D721Med (cell line): ENCODE measurements at places on chromosomes 6 and 20.

DNA sequence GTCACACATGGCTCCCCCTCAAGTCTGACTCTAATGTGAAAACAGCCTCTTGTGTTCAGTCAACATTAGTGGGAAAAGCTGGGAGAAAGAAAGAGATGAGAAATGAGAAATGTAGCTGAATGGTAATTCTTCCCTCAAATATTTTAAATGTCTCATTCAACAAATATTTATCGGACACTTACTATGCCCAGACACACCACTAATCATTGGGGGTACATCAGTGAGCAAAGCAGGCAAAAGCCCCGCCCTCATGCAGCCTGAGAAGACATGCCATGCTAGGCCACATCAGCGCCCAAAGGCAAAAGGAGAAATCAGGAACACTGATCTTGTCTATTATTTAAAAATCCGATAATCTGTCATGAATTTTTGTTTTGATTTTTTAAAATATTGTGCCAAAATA, 89.9 kb upstream of the ASF1A start:
- no peak for DNase-seq

DNA sequence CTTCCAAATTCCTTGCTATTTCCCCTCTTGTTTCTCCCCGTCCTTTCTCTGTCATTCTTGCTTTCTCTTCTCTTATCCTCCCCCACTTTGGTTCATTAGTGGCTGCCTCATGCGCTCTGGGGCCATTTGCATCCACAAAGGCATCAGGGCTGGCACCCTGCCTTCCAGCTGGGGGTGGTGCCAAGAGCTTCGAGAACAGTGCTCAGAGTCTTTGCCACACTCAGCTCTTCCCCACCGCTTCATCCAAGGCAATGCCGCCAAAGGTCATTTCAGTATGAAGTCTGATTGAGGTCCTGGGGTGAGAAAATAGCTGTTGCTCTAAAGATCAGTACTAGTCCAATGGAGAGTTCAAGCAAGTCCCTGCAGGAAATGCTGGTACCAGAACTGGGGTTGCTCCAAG, 22.7 kb downstream of the OLIG3 start:
- no peak for DNase-seq

GRCh38 chr6:168155821-168156741, 77.1 kb upstream of the FRMD1 start:
- no peak for DNase-seq

DNA sequence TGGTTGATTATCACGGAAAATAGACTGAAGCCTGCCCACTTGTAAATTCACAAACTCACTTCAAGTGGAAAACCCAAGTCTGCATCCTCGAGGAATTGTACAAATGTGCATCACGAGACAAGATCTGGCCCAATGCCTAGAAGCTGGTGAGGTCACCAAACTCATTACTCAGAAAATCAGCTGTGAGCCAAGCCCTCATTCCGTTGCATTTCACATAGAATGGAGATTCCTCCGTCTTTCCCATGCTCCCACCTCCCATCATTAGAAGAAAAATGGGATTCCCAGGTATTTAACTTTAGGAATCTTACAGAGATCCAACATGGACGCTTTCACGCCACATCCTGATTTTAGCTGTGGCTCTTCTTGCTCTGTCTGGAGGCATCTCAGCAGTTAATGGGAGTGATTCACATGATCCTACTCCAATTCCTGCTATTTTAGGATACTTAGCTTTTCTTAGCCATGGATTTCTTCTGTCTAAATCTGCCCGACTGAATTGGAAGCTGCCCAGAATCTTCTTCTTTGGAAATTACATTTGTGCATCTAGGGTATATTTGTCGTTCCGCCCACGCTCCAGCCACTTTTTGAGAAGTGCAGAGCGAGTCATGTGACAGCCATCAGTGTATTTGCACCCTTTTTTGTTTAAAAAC, 68.7 kb upstream of the STMND1 start:
- DNase-seq: no peak

- no peak for DNase-seq
Observed at GRCh38 chr20:12022126-12022525, 104.4 kb downstream of the BTBD3 start.

DNA sequence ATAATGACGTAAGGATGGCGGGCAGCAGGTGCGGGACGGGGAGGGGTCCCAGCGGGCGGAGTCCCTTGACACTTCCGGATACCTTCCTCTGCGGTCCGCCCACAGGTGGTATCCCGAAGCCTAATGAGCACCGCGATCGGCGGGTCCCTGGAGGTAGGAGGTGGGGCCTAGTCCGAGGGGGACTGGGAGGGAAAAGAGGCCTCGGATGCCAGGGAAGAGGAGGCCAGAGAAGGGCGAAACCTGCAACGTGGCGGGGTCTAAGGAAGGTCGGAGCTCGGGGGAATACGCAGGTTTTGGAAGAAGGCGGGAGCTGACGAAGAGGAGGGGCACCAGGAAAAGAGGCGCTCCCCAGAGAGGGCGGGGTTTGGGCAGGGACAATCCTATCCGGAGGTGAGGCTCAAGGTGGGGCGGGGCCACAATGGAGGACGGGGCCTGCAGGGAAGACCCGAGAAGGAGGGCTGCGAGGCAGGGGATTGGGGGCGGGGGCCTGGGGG, 3.7 kb downstream of the PRSS16 start:
- DNase-seq: peak; percentile 73

GRCh38 chr20:1130058-1130694, 11.8 kb downstream of the PSMF1 start:
- no peak for DNase-seq

DNA sequence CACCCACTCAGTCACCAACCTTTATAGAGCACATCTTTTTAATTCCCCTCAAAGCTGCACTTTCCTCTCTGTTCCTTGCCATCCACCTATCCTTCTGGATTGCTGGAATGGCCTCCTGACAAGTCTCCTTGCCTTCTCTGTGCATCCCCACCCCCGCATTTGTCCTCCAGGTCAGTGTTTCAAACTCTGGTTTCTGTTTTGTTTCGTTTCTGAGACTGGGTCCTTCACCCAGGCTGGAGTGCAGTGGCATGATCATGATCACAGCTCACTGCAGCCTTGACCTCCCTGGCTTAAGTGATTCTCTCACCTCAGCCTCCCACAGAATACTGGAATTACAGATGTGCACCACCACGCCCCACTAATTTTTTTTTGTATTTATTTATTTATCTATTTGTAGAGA, 96.2 kb downstream of the PLCB1 start:
- DNase-seq: no peak

GRCh38 chr6:88890394-88890793, 73.0 kb downstream of the RNGTT start:
- no peak for DNase-seq

DNA sequence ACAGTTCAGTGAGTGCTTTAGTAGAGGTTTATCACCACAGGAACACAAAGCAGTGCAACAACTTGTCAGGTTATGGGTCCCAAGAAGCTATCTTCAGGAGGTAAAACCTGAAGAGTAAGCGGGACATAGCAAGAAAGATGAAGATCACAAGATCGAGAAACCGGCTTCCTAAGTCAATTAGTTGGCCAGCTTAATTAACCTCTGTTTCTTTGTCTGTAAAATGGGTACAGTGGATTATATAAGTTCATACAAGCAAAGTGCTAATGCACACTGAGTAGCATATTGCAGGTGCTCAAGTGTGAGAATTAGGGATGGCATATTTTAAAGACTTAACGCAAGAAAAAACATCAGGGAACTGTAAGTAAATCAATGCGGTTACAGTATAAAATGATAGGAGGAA, 12.5 kb downstream of the FBXO30 start:
- no peak for DNase-seq

- DNase-seq: no peak
Observed at GRCh38 chr6:147159536-147160374, 44.5 kb upstream of the STXBP5 start.

DNA sequence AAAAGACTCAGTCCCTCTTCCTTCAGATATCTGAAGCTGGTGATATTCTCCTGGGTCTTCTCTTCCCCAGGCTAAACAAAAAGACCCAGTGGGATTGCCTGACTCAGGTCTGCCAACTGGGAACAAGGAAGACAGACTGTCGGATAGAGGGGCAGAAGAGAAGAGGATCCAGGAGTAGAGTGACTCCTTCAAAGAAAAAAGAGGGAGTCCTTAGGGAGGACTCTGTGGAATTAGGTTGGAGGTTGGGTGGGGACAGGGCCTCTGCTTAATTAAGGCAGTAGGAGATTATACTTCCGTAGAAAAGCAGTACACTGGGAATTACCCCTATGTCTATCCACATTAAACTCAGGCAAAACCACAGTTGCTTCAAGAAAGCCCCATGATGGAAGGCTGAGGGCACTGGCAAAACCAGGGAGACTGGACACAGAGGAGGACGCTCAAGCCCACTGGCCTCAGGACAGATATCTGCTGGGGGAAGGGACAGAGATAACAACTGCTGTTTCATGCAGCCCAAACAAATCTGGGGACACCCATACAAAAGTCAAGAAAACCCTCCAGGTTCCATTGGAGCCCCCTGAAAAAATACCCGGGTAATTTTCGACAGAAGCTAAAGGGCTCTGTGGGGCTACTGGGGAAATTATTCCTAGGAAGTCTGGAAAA, 5.7 kb downstream of the BCL2L1 start:
- DNase-seq: no peak

GRCh38 chr6:96656567-96656966, 93.6 kb downstream of the FHL5 start:
- no peak for DNase-seq

- no peak for DNase-seq
Observed at GRCh38 chr6:40334496-40335270, 252.5 kb downstream of the LRFN2 start.
